Stimulated activated CD8-positive, alpha-beta memory T cell treated with anti-CD3 and anti-CD28 coated beads, Interleukin-15, amount 100 ng/mL, for 24 hours (primary cell): ENCODE measurements at places on chromosomes 7 and 10.

GRCh38 chr7:48209004-48209600 lies 37.8 kb downstream of the ABCA13 start:
- no peak for DNase-seq

- no peak for DNase-seq
These were observed 123.2 kb downstream of the TACC2 start for GRCh38 chr10:122112021-122112616.

DNA sequence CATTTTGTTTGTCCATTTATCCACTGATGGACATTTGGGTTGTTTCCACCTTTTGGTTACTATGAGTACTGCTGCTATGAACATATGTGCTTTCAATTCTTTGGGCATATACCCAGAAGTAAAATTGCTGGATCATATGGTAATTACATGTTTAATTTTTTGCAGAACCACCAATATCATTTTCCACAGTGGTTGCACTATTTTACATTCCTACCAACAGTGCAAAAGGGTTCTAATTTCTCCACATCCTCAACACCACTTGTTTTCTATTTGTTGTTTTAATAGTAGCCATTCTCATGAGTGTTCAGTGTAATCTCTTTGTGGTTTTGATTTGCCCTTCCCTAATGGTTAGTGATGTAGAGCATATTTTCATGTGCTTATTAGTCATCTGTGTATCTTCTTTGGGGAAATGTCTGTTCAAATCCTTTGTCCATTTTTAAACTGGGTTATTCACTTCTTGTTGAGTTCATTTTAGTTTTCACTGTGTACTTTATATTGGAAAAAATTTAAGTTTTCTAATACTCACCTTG lies 101.9 kb downstream of the HIBADH start:
- DNase-seq: no peak

GRCh38 chr7:141231018-141231792 lies 157.3 kb downstream of the TMEM178B start:
- no peak for DNase-seq

- DNase-seq: no peak
These were observed 47.0 kb downstream of the KIAA1217 start for GRCh38 chr10:24255881-24256311.

- DNase-seq: no peak
These were observed 79.6 kb upstream of the ANKRD1 start for GRCh38 chr10:91000470-91000869.

DNA sequence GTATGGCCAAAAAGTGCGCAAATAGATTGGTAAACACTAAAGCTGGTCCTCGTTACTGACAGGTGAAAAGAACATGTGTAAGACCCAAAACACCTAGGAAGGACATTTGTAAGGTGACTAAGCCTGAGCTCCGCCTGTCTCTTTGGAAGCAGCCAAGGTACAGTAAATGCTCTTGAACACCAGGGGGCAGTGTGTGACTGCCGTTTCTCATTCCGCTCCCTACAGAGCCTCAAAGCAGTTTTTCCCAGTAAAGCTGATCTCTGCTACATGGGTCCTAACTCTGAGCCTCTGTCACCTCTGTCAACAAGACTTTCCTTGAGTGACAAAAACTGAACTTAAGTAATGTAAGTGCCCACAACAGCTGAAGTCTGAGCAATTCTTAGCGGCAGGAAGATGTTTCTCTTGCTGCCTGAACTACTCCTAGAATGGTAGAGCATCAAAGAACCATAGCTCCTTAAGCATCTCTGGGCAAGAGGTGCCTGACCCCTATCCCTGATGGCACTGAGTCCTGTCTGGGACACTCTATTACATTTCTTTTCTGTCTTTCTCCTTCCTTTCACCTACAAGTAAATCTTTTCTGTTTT lies 238.0 kb upstream of the INHBA start:
- DNase-seq: no peak

- DNase-seq: no peak
These were observed 22.3 kb upstream of the XPNPEP1 start for GRCh38 chr10:109945473-109946177.

DNA sequence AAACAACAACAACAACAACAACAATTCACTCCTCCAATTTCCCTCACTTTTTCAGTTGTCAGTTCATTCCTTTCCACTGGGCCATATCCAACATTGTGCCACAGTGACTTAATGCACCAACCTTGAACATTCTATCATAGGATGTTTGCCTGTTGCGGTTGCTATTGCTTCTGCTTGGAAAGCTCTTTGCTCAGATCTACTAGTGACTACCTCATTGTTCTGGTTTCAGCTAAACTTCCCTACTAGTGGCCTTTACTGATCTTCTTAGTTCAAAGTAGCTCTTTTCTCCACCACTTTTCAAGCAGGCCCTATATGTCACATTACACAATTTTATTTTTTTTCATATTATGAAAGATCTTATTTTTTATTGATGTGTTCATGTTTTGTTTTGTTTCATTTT lies 9.8 kb upstream of the STEAP4 start:
- DNase-seq: no peak

GRCh38 chr10:89591111-89591795 lies 53.8 kb downstream of the PANK1 start:
- DNase-seq: no peak

GRCh38 chr7:71486856-71487628 lies 355.1 kb downstream of the GALNT17 start:
- DNase-seq: no peak

- no peak for DNase-seq
These were observed 111.6 kb downstream of the RBM20 start for GRCh38 chr10:110755781-110756180.

DNA sequence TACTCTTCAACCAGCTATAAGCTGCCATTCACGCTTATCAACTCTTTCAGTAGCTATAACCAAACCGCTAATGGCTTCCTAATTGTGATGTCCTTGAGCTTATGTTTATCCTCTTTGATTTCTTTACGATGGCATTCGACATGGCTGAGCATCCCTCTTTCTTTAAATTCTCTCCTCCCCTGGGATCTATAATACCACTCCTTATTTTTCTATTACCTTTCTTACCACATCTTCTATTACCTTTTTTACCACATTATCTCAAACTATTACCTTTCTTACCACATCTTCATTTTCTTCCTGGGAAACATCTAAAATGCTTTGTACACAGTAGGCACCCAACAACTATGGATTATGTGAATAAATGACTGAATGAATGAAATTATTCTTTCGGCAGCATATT lies 13.1 kb downstream of the ZCWPW1 start:
- no peak for DNase-seq

- no peak for DNase-seq
These were observed 129.6 kb downstream of the CNOT4 start for GRCh38 chr7:135380351-135380750.

DNA sequence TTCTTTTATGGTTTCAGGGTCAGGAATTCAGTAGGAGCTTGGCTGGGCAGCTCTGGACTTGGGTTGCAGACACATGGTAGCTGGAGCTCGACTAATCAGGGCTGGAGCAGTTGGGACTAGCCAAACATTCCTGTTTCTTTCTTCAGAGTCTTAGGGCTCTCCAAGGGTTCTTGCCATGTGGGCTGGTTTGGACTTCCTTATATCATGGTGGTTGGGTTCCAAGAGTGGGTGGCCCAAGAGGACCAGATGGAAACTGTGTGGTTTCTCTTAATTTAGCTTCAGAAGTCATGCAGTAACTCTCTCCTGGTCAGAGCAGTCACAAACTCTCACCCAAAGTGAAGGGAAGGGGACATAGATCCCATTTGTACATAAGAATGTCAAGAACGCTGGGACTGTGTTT lies 270.1 kb upstream of the FZD1 start:
- DNase-seq: no peak

GRCh38 chr7:5661942-5662341 lies 119.5 kb downstream of the RNF216 start:
- DNase-seq: no peak

- DNase-seq: no peak
These were observed 37.5 kb upstream of the DPYSL4 start for GRCh38 chr10:132149271-132149670.

DNA sequence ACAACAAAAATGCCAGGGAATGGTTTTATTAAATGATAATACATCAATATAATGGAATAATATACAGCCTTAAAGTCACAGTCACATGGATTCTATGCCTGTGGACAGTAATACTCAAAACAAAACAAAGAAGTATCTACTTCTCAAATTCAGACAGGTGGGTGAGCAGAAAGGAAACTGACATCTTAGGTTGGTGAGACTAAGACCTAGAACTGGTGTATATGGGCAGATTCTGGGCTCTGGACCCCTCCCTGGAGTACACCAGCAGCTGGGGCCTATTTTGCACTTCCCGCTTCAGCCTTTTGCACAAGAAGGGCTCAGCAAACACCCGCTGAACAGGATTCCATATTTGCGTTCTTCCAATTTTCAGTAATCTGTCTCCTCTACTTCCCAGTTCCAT lies 5.4 kb upstream of the FIS1 start:
- DNase-seq: no peak

GRCh38 chr10:132612571-132613504 lies 75.3 kb downstream of the INPP5A start:
- DNase-seq: no peak

DNA sequence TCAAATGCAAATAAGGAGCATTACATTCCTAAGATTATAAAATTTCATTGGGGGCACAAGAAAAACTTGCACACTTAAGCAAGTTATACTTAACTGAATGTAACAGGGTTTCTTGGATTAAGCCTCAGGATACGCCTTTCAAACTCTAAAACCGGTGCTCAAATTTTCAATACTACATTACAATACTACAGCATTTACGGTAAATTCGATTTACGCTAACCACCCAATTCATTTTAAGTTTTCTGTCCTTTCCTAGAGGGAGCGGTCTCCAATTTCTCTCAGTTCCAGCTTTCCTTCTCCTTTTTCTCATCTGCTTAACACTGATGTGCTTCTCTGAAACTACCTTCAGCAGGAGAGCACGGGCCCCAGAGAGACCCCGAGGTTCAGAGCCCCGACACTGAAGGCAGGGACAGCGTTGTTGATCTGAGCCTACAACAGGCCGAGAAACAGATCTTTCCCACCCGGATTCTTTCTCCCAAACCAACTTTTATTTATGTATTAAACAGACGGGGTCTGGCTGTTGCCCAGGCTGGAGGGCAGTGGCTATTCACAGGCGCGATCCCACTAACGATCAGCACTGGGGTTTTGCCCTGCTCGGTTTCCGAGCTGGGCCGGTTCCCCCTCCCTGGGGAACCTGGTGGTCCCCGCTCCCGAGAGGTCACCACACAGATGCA lies 798 bp downstream of the ZNF425 start:
- no peak for DNase-seq

- DNase-seq: no peak
These were observed 627 bp upstream of the FLNC start for GRCh38 chr7:128829391-128830166.

DNA sequence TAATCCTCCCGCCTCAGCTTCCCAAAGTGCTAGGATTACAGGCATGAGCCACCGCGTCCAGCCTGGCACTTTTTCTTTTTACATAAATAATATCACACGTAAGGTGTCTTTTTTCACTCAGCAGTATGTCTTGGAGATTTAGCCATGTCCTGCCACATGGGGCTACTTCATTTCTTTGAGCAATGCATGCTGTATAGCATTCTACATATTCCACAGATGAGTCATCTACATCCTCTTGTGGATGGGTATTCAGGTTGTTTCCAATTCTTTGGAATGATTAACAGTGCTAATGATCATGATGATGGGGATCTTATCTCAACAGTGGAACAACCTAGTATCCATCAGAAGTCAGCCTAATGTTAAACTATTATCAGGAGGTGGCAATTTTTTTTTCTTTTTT lies 50.8 kb downstream of the ZNF503 start:
- DNase-seq: no peak

GRCh38 chr10:80172896-80173295 lies 32.4 kb downstream of the ANXA11 start:
- DNase-seq: no peak

- no peak for DNase-seq
These were observed 393.0 kb downstream of the MAGI2 start for GRCh38 chr7:79060498-79060897.

- no peak for DNase-seq
These were observed 123.1 kb upstream of the PITRM1 start for GRCh38 chr10:3295582-3296151.

GRCh38 chr10:73058057-73058591 lies 38.5 kb downstream of the P4HA1 start:
- DNase-seq: no peak

DNA sequence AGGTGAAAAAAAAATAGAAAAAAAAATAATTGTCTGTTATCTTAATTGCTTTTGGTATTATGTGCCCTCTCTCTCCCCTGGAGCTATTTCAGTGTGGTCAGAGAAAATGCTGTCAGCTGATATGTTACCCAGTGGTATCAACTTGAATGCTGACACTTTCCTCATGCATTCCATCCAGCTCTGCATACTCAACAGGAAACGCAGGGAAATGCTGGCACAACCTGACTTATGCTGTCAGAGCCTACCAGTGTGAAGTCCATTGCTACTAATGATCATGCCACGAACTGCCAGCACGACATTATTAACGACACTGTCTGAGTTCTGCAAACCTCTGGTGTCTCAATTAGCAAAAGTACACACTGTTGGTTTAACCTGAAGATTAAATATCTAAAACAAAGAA lies 182.8 kb downstream of the ZWINT start:
- DNase-seq: no peak

GRCh38 chr7:20998309-20998708 lies 211.6 kb upstream of the SP8 start:
- DNase-seq: no peak

DNA sequence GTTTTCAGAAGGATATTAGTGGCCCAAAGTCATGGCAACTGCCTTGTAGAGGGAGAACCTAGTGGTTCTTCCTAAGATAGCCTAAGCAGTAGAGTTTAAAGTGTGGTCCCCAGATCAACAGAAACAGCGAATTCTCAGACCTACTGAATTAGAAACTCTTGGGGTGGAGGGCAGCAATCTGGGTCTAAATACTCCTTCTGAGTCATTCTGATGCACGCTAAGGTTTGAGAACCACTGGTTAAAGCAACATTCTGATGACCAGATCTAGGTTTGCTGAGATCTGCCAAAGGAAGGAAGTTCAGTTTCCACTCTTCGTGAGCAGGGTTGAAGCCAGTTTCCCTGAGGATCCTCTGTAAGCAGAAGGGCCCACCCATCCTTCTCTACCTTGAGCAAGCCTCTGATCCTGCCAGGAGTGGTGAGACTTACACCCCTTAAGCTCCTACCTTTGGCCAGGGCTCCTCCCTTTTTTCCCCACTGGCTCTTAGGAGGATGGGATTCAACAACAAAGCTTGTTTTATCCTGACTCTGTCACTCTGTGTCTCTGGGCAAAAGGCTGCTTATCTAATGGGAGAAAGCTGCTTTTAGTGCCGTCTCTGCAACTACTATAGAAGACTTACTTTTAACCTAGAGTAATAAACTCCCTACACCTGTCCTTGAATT lies 26.8 kb upstream of the TRUB1 start:
- DNase-seq: no peak

DNA sequence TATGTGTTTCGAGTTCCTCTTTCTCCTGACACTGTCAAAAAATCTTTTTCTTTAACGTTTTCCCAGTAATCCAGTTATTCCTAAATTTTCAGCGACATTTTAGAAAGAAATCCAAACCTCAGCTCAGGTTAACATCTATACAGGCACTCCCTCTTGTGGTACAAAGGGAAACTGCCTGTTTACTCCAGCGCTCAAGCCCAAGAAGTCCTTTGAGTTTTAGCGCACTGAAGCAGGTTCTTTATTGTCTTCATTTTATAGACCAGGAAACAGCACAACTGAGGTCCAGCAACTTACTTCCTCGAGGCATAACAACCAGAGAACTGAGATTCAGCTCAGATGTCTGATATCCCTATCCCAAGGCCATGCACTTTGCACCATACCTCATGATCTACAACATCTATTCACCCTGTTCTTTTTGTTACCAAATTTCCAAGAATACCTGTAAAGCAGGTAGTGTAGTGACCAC lies 287.2 kb upstream of the MKLN1 start:
- no peak for DNase-seq
